BJ (cell line): ENCODE measurements at places on chromosomes 7 and 10.

GRCh38 chr10:86795353-86795752, 38.9 kb downstream of the BMPR1A start:
- DNase-seq = peak; percentile 34

GRCh38 chr10:69455006-69455763, 3.9 kb downstream of the TSPAN15 start:
- DNase-seq = no peak

DNA sequence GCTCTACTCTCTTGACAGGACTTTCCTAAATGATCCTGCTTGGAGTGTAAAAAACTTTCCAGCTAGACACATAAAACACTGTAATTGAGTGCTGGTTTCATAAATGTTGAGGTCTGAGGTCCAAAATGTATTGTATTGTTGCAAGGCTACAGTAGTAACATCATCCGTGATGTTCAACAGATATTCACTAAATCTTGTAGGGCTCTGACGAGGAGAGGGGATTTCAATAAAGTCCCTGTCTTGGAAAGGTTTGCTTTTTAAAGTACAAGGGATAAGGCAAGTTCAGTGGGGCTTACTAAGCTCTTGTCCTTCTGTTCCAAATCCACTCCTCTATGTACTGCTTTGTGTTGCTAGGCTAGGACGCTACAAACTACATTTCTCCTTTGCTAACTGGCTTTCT, 48.9 kb downstream of the FHIP2A start:
- DNase-seq = no peak

- no peak for DNase-seq
Measured at GRCh38 chr7:50142425-50143017, 49.5 kb upstream of the ZPBP start.
